ENCODE measurements at places on chromosomes 11 and 22.
A peak's percentile ranks its signal among the peaks of the same experiment; 100 is the strongest.

- no peak for DNase-seq
Observed at GRCh38 chr11:36311926-36312595, 16.0 kb downstream of the PRR5L start.

GRCh38 chr11:911031-911889 is 650 bp upstream of the CHID1 start:
- DNase-seq: no peak

- no peak for DNase-seq
Observed at GRCh38 chr22:47564651-47565434, 802.4 kb downstream of the TBC1D22A start.

DNA sequence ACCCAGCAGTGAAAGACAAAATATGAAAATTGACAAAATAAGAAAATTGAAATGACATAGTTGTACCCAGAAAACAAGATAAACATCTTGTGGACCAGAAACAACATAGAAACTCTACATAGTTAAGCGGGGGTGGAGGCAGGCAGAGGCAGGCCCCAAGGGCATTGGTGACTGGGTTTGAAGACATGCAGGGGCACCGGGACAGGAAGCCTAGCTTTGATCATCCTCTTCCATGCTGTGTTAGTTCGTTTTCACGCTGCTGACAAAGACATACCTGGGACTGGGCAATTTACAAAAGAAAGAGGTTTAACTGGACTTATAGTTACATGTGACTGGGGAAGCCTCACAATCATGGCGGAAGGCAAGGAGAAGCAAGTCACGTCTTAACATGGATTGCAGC is 33.5 kb upstream of the CRTAM start:
- no peak for DNase-seq

- DNase-seq: peak; percentile 30
Observed at GRCh38 chr11:12692229-12693075, 18.2 kb downstream of the TEAD1 start.

All from Panc1 (cell line).